ENCODE measurements at places on chromosomes 3 and 15.

GRCh38 chr3:30081904-30082303, 524.5 kb upstream of the TGFBR2 start:
- DNase-seq = no peak

DNA sequence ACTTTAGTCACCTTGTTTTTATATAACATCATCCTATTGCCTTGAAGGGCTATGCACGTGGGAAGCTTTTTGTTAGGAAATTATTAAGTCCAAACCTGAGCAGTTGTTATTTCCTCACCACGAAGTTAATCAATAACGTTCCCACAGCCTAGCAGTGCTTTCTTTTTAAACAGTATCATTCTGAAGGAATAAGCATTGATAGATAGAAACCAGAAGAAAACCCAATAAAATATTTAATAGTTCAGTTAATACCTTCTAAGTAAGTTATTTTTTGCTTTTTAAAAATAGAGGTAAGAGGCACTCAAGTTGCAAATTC, 149.3 kb downstream of the KCNMB2 start:
- DNase-seq = no peak

DNA sequence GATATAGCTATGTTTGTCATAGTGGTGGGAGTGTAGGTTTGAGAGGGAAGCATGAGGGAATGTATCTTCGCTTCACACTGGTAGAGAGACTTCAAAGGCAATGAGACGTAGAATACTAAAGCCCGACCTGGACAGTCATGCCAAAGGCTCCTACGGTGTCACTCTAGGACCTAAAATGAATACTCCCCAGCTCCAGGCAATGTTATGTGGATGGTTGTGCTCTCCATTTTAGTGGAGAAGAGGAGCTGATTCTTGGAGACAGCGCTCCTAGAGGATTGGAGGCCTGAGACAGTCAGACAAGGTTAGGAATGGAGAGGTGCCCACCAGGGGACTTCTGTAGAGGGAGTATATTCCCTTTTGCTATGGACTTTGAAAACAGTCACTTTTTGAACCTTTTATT, 260.1 kb downstream of the MEX3B start:
- no peak for DNase-seq

- no peak for DNase-seq
These were observed 51.9 kb downstream of the CA12 start for GRCh38 chr15:63329567-63330350.

- no peak for DNase-seq
These were observed 433.4 kb upstream of the CFAP20DC start for GRCh38 chr3:59483191-59483590.

DNA sequence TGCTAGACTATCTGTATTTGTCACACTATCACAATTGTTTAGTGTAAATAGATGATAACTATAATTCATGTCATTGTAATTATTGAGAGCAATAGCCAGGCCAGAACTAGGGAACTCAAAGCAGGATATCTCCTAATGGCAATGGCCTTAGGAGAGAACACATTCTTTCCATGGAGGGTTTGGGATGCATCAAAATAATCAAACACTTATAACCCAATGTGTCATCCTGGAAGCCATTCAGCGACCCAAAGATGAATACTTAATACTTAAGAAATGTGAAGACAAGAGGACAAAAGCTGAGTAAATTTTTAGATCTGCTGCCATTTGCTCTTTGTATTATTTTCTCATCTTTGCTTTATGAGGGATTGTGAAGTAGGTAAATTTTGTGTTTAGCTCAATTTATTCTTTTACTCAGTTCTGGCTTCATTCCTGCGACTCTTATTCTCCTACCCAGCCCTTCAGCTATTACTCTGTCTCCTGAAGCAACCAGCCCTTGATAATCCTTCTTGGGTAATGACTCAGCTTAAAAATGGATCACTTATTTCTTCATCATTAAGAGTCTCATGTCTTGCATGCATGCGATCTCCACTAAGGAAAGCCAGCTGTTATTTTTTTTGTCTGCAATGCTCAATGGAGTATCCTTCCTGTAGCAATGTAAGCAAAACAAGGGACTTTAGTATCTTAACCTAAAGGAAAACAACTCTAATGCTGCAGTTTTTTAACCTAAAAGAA, 2.0 kb downstream of the OR4F15 start:
- DNase-seq = no peak
